Natural killer cell (primary cell): ENCODE measurements at places on chromosomes 1 and 21.

DNA sequence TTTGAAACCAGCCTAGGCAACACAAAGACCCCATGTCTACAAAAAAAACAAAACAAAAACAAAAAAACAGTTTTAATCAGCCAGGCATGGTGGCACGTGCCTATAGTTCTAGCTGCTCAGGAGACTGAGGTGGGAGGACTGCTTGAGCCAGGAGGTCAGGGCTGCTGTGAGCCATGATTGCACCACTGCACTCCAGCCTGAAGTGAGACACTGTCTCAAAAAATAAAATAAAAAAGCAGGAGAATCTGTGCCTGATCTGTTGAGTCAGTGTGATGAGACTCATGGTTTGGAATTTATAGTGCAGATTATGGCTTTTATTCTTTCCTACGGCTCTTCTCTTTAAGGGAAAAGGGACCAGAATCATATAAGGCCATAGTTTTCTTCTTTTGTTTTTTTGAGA lies 16.5 kb downstream of the TRIT1 start:
- DNase-seq, result no peak

- no peak for DNase-seq
These were observed 10.3 kb upstream of the PLD5 start for GRCh38 chr1:242534753-242535152.

- no peak for DNase-seq
These were observed 344.8 kb upstream of the KAZN start for GRCh38 chr1:14253676-14254075.

- DNase-seq, result no peak
These were observed 20.6 kb downstream of the ABCB10 start for GRCh38 chr1:229537894-229538293.

GRCh38 chr1:3115275-3116149 lies 46.5 kb downstream of the PRDM16 start:
- DNase-seq, result no peak

DNA sequence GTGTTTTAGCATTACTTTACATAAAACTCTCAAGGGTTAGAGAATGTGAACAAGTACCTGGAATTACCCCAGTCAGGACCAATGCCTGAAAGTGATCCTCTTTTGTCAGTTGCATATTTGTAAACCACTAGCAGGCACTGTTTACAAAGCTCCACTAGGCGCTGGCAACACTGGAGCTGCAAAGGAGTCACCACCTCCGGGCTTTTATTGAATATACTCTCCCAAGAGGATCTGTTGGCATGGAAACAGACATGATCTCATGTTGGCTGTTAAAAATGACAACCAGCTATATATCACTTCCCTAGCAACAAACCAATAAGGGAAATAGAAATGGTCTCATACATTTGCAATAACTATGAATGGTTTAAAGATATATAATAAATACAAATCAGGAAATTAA lies 116.0 kb downstream of the TTLL7 start:
- DNase-seq, result no peak

GRCh38 chr21:15445327-15445726 lies 284.5 kb upstream of the USP25 start:
- DNase-seq, result no peak

DNA sequence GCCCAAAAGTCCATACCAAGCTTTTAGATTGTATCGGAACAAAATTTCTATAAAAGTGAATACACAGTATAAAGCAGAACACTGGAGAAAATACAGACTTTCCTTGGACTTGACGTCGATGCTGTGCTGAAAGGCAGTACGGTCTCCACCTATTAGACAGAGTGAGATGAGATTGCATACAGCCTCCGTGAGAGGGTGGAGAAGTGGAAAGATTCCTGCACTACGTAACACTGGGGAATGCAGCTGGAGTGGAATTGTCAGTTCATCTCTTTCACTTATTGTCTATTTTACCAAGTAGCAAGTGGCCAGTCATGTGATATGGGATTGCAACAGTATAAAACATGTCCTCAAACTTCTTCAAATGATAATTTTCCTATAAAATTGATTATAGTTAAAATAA lies 209.5 kb downstream of the ZP4 start:
- DNase-seq, result no peak

GRCh38 chr1:27966402-27967105 lies 6.8 kb downstream of the XKR8 start:
- DNase-seq, result no peak

DNA sequence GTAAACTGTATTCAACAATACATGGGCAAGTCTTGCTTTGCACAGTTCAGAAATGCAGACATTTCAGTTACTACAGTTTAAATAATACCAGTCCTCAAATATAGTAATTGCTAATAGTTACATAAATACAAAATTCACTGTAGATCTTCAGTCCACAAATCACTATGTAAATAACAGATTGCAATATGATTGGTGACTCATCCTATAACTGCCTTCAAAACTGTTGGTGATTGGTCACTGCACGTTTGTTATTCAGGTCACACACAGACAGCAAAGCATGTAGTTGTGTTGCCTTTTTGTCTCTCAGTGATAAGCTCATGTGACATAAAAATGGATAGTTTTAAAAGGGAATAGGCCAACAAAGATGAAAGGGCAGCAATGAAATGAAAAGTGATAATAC lies 186.5 kb upstream of the CTTNBP2NL start:
- DNase-seq, result no peak

GRCh38 chr1:117753652-117754051 lies 147.8 kb downstream of the TENT5C start:
- DNase-seq, result no peak

GRCh38 chr1:243979396-243979795 lies 71.7 kb upstream of the ZBTB18 start:
- DNase-seq, result no peak

GRCh38 chr1:167820684-167821355 lies 93.1 kb downstream of the ADCY10 start:
- no peak for DNase-seq

DNA sequence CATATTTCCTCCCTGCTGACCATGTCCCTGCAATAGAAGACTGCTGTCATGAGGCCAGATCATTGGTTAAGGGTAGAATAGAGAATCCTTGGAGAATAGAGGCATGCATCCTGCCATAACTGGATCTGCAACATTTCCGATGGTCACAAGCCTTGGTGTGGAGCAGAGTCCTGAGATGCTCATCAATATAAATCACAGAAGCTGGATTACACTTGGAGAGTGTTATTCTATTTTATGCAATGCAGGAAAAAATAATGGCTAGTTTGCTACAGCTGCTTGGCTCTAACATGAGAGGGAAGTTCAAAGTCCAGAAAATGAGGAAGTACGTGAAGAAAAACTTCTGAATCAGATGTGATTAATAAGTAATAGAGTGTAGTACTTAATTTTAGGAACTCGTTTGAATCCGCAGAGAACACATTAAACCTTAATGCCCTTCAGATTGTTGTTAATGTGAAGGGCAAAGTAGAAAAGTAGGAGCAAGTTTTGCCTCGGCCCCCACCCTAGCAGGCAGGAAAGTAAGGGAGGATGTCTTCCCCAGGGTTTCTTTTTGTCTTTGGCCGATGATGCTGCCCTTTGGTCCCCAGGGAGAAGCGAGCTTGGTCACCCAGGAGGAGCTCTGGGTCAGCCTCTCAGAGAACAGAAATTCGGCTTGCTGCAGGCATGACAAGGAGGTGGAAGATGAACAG lies 59.5 kb downstream of the KCNK1 start:
- DNase-seq, result no peak

DNA sequence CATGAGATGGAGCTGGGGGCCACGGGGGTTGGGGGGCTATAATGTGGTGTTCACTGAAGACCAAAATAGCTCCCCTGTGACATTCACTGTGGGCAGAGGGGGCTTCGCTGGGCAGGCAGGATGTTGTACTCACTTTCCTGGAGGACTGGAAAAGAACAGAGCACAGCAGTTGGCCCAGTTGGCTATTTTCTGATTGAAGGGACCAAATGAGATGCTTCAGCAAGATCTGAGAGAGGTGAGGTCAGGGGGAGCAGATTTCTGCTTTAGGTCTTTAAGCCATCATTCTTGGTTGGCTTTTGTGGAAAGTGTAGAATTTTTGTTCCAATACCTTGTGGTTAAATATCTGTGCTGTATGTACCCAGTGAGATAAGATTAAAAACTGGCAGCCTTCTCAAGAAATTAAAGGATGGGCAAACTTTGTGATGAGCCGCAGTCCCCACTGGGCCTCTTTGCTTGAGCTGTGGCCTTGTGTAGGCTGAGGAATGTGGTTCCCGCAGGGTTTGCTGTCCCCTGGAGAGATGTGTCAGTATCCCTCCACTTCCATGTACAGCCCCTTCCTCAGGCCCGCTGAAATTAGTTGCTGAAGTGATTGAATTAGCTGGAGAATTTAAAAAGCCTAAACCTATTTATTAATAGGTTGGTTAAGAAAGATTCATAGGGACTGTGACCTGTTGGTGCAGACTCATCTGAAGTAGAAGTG lies 80.7 kb downstream of the ATP5PO start:
- DNase-seq, result no peak

- DNase-seq, result no peak
These were observed 74.7 kb upstream of the POU3F1 start for GRCh38 chr1:38121231-38121680.

DNA sequence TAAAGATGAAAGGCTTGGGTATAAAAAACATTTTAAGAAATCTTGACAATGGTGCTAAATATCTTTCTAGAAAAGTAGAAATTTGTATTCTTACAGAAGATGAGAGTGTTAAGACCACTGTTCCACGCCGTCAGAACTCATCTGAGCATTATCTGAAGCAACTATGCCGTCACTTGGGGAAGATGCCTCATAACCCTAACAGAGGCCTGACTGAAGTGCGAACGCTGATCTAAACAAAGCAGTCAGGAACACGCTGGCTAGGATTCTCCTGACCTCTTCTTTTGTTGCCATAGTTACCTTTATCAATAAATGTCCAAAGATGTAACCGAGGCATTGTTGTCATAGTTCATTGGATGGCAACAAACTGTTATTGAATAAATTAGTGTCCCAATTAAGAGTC lies 612.4 kb downstream of the LTN1 start:
- DNase-seq, result no peak

- no peak for DNase-seq
These were observed 315.5 kb downstream of the TGFB2 start for GRCh38 chr1:218660678-218661053.

GRCh38 chr21:25907573-25908275 lies 173.0 kb downstream of the GABPA start:
- no peak for DNase-seq

- DNase-seq, result no peak
These were observed 668.2 kb downstream of the KIF26B start for GRCh38 chr1:245822996-245823395.
